WTC11 (cell line): ENCODE measurements at places on chromosomes 11 and 22. TPM values are rescaled to one million over a fixed set of nuclear protein-coding genes. Genes with fewer than 3 reads are reported as not detected.

The OR10V1 gene
- not detected in 3 replicates for total RNA-seq

The ANKK1 gene
- total RNA-seq, result 0.09 to 0.15 TPM in 2 of 3 replicates, not detected in the other

The CHRM1 gene
- total RNA-seq, result not detected in 3 replicates

The ARHGAP8 gene
- total RNA-seq, result 50.5 to 61.4 TPM (median 58.0 TPM) in 3 replicates

The CNIH2 gene
- 12.2 to 12.9 TPM (median 12.2 TPM) in 3 replicates for total RNA-seq

The MYOD1 gene
- total RNA-seq, result not detected in 3 replicates

- no peak for DNase-seq
Measured at GRCh38 chr11:12567746-12568460, 106.3 kb upstream of the TEAD1 start.

DNA sequence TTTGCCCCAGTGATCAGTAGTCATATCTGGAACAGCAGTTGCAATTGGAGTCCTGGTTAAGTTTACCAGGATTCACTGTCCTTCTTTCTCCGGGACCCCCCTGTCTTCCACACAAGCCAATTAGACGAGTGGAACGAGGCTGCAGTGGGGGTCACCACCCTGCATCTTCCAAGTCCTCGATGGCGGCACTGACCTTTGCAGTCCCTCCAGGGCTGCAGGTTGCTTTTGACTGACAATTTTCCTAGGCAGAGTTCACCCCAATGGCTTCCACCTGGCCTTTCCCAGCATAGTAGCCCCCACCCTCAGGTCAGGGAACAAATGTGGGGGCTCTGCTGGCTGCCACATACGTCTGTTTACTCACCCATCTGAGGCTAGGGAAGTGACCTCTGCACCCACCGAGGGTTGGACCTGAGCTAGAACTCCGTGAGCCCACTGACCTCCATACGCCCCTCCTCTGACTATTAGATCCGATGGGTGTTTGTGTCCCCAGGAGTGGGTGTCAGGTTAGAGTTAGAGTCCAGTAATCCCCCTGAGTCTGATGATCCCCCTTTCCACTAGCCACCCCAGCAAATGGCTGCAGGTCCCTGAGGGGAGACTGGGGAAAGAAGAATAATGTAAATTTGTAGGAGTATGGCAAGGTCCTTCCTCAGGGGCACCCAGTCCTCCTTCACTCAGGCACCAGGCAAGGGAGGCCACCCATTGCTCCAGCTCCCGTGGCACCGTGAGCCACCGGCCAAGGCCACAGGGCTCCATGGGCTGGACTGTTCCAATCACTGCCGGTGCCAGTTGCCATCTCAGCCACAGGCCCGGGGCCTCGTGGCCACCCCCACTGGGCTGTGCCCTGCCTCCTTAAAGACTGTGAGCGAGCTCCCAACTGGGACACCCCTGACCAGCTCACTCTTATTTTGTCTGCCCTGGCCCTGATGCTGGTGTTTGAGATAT lies 5.5 kb downstream of the C11orf21 start:
- no peak for DNase-seq

GRCh38 chr11:82507288-82507687 lies 226.4 kb downstream of the FAM181B start:
- no peak for DNase-seq

GRCh38 chr22:28768701-28769393 lies 3.6 kb upstream of the CCDC117 start:
- no peak for DNase-seq

DNA sequence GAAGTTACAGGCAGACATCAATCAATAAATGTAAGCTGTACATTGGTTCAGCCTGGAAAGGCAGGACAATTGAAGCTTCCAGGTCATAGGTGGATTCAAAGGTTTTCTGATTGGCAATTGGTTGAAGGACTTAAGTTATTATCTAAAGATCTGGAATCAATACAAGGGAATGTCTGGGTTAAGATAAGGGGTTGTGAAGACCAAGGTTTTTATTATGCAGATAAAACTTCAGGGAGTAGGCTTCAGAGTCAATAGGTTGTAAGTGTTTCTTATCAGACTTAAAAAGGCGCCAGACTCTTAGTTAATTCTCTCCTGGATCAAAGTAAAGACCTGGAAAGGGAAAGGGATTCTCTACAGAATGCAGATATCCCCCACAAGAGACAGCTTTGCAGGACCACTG lies 935.4 kb downstream of the TBC1D22A start:
- DNase-seq, result no peak

- DNase-seq, result no peak
Measured at GRCh38 chr11:18064450-18065054, 18.5 kb upstream of the TPH1 start.

- no peak for DNase-seq
Measured at GRCh38 chr11:88337987-88338668, 592 bp upstream of the CTSC start.

GRCh38 chr11:34052036-34052607 lies 591 bp downstream of the CAPRIN1 start:
- peak; percentile 86 for DNase-seq
